Amniotic stem cell (primary cell): ENCODE measurements at places on chromosomes 11 and 22.

GRCh38 chr11:87316491-87316890 lies 278.8 kb downstream of the TMEM135 start:
- DNase-seq = no peak

DNA sequence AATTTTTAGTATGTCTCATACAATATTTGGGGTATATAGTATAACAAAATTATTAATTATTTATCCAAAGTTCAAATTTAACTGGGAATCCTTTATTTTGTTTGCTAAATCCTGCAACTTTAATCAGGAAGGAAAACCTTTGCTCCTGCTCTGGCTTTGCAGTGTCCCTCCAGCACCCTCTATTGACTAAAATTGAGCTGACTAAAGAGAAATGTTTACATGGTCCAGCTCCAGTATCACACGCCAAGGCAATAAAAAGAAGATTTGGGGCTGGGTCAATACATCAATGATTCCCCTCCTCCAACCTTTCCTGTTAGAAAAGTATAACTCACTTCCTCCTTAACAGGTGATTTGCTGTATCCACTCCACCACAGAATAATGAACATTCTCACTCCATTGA lies 153.0 kb upstream of the LRRC4C start:
- no peak for DNase-seq

DNA sequence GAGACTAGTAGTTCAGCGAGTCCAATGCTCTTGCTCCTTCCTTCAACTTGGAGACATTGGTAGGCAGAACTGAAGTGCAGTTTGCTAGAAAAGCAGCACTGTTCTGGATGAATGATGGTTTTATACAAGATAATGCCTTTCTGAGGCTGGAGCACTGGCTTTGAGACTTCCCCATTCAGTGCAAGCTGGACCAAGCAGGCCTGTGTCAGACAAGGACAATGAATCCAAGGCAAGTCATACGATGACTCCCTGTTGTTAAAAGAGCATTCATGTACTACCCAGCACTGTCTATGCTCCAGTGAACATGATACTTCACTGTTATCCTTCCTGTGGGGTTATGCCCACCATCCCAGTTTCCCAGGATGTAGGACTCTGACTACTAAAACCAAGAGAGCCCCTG lies 242.3 kb upstream of the RAG2 start:
- DNase-seq = no peak

DNA sequence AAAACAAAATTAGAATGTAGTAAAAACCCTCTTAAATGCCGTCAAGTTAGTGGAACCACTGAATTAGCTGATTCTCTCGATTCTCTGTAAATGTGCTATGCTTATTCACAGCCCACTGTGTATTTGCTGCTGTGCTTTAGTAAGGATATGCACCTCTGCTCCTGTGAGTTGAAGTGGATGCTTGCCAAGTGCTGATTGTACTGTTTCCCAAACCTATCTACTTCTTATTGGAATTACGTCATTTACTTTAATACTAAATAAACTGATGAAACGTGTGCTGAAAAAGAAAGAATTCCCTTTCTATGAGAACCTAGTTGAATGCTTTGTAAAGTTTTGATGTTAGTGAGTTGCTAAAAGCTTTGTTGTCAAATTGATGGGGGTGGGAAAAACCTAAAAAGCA lies 158.4 kb downstream of the LRRC4C start:
- DNase-seq = no peak

- DNase-seq = no peak
Measured at GRCh38 chr11:73335204-73335923, 27.3 kb downstream of the ARHGEF17 start.

DNA sequence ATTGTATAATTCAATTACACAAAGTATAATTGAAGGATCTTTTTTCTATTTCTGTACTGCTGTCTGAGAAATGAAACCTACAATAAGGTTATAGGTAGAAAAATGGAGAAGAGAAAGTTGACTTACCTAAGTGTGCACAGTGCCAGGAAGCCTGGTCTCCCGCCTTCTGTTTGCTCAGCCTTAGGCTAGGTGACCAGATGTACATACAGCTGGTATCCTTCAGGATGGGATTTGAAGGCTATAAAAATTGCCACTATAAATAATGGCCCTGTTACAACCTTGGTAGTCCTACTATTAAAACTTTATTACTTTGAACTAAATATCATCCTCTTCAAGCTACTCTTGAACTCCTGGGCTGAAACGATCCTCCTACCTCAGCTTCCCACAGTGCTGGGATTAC lies 19.7 kb downstream of the OR51E2 start:
- DNase-seq = no peak
